ENCODE measurements at places on chromosomes 12 and 14. TPM values are rescaled to one million over a fixed set of nuclear protein-coding genes. Genes with fewer than 3 reads are reported as not detected.
A peak's percentile ranks its signal among the peaks of the same experiment; 100 is the strongest.

RNF34 gene
- 63.9 TPM for total RNA-seq

- no peak for DNase-seq
These were observed 76.2 kb downstream of the ARL6IP4 start for GRCh38 chr12:123056709-123057108.

- DNase-seq = no peak
These were observed 137.4 kb downstream of the ANO2 start for GRCh38 chr12:5807514-5808219.

DNA sequence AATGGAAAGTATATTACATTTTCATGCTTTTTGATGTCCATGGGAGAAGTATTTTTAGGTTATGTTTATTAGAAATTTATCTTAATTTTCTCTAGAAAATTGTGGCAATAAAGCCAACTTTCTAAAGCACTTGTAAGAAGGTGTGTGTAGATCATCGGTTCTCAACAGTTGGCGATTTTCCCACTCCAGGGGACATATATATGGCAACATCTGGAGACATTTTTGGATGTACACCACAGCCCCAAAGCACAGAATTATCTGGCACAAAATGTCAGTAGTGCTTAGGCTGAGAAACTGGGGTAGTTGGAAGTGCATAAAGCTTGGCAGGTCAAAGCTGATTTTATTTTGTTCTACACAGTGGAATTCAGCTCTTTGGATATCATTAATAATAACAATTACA lies 86.9 kb downstream of the FLRT2 start:
- no peak for DNase-seq

IL22 gene
- total RNA-seq = not detected

- DNase-seq = no peak
These were observed 4.5 kb downstream of the MYL6 start for GRCh38 chr12:56162468-56163290.

DNA sequence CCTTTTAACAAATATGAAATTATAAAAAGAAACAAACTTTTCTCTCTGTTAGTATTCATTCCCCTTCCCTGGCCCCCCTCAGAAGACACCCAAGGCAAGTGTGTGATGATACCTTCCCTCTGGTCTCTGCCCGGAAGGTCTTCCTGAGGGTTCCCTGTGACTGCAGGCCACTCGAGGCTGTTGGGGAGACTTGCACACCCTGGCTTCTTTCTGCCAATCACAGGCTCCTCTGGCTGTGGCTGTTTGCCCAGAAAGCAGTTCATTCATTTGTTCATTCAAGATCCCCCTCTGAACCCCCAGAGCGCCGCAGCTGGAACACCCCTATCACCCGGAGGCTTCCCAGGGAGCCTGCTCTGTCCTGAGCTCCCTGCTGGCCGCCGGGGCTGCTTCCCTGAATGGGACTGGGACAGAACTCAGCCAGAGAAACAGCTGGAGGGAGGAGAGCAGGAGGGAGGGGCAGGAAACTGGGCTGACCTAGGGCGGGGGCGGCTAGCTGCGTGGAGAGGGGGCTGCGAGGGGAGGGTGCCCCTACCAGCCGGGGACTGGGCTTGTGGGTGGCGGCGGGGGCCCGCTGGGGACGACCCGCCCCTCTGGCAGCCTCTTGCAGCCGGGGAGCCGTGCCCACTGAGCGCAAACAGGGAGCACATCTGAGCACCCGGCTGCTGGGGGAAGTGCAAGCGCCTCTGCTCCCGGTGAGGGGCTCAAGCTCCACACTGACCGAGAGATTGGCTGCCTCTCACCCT lies at the start of gene CMKLR1:
TSS of gene CMKLR1 (minus strand) at position 397 of the 743 bp plus-strand sequence. CDS start 45,720 bp downstream, outside the sequence.
- DNase-seq = no peak

NOVA1 gene
- total RNA-seq = 18.9 TPM

AICDA gene
- total RNA-seq = not detected

DNA sequence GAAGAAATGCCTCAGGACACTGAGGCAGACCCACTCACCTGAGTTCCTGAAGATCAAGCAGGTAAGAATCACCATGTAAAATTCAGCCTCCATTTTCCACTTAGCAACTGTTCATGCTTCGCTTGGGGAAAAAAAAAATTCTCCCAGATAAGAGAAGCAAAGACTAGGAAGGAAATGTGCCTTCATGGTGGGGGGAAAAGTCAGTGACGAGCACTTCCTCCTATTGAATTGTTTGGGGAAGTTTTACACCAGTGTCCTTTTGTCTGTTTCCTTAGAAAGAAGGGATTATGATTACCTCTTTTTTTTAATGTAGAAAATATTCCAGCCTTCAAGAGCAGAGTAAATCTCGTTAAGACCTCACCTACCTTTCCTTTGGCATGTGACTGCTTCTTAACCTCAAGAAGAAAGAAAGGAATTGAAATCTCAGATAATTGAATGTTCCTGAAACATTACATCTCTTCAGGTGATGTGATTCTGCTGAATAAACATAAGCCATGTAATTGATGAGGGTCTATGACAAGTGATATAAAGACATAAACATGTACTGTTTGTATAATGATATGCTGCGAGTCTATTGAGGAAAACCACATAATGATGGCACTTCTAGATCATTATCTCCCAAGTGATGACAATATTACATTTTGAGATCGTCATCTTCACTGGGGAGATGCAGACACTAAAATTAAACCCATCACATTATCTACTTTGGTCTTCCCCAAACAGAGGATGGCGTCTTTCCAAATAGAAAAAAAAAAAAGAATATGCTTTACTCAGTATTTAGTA lies at the start of gene PTPRB:
TSS of gene PTPRB (minus strand) at position 127 of the 783 bp plus-strand sequence. CDS start at position 93, 34 bp downstream.
- DNase-seq = no peak

DNA sequence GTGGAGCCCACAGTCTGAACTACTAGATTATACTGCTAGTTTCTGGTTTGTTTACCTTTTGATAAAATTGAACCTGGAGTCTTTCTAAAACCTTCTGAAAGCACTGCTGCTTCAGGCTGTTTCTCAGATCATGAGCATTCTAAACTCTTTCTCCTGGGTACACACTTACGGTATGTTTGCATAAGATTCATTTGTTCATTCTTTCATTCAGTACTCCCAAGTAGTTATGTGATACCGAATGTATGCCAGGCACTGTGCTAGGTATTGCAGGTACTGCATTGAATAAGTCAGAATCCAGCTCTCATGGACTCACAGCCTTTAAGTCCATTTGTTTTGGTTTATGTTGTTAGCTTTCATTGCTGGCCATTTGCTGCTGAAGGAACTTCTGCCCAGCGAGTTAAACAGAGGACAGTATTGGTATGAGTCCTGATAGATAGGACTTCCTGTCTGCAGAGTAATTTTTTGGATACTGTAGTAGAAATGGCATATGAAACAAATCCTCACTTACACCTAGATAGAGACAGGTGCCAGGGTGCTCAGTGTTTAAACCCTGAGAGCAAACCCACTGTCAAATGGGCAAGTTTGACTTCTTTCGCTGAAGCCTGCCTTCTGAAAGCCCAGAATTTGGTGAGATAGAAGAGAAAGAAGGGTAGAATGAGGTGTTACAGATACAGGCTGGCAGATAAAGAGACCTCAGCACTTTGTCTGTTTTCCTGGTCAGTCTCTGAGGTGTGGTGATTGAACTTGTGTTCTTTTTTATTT lies 2.1 kb downstream of the SUSD6 start:
- no peak for DNase-seq

- DNase-seq = no peak
These were observed 16.1 kb downstream of the CNIH1 start for GRCh38 chr14:54425068-54425467.

GRCh38 chr14:77275601-77276017 lies 4.6 kb upstream of the NGB start:
- DNase-seq = no peak

GRCh38 chr14:42407153-42407552 lies 800.5 kb downstream of the LRFN5 start:
- DNase-seq = no peak

DNA sequence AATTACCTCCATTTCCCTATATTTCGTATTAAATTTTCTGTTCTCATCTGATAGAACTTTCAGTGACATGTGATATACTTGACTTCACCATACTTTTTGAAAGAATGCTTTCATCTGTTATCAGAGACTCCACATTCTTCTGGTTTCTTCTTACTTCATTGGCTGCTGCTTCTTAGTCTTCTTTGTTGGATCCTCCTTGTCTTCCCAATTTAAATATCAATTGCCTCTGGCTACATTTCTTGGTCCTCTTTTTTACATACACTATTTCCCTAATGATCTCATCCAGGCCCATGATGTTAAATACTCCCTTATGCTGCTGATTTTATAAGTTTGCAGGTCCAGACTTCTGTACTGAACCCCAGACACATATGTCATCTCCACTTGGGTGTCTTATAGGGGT lies 22.0 kb downstream of the OR5AU1 start:
- DNase-seq = no peak

PRKAB1 gene
- total RNA-seq = 72.3 TPM

KRT72 gene
- total RNA-seq = not detected

GRCh38 chr12:92063641-92064040 lies 82.0 kb downstream of the BTG1 start:
- no peak for DNase-seq

TOGARAM1 gene
- total RNA-seq = 33.5 TPM

GRCh38 chr12:69007101-69007854 lies 74.3 kb upstream of the CPM start:
- no peak for DNase-seq

DNA sequence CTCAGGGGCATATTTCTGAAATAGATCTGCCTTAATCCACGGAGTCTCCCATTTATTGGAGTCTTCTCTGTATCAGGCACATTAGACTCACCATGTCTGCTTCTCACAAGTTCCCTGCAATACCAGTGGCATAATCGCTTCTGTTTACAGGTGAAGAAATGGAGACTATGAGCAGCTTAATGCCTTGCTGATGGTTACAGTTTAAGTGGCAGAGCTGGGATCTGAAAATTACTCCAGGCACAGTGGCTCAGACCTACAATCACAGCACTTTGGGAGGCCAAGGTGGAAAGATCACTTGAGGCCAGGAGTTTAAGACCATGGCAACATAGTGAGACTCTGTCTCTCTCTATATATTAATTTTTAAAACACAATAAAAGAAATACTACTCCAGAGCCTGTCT lies 7.3 kb upstream of the RIC8B start:
- no peak for DNase-seq

DNA sequence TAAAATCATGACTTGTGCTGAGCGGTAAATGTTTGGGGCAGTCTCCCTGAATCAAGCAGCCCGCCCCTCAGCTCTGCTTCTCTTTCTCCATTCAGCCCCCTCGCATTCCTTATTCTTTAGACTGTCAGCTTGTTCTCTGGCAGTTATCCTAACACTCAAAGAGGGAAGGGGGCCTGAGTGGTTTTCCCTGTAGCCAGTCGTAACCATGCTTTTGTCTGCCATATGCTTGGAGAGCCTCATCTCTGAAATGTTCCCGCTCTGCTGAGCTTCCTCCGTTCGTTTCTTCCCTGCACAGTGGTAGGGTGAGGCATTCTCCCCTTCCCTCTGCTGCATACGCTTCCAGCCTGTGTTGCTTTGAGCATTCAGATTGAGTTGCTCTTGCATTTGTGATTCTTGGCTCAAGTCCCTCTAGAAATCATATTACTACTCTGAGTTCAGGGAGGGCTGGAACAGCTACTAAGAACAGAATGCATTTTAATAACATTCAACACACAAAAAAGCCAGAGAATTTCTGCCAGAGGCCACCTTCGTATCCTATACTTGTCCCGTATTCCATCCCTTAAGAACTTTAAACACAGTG lies 119.7 kb downstream of the FBXL14 start:
- no peak for DNase-seq

DNA sequence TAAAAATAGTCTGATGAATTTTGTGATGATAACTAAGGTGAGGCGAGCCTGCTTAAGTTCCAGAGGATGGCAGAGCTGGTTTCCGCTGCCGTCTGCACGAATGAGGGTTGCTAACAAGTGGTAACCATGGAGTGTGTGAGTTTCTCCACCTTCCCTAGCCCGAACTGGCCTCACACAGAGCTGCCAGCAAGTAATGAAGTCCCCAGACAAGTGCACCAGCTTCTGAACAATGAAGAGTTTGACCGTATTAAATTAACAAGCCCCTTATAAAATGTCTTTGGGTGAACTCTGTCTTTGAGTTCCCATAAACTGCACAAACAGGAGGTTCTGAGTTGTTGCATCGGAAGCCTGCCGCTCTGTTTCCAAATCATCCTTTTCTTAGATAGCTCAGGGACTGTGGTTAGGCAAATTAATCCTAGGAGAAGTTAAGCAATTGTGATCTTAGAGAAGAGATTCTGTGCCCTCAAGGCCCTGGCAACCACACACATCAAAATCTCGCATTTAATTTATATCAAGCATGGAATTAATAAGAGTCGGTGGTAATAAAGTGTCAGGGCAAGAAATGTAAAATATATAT lies 274.1 kb upstream of the DAAM1 start:
- no peak for DNase-seq

PMCH gene
- total RNA-seq = not detected

NEUROD4 gene
- not detected for total RNA-seq

- DNase-seq = no peak
These were observed 14.0 kb downstream of the RNASE2 start for GRCh38 chr14:20969336-20969735.

- no peak for DNase-seq
These were observed 23.8 kb downstream of the PXN start for GRCh38 chr12:120241561-120242274.

DNA sequence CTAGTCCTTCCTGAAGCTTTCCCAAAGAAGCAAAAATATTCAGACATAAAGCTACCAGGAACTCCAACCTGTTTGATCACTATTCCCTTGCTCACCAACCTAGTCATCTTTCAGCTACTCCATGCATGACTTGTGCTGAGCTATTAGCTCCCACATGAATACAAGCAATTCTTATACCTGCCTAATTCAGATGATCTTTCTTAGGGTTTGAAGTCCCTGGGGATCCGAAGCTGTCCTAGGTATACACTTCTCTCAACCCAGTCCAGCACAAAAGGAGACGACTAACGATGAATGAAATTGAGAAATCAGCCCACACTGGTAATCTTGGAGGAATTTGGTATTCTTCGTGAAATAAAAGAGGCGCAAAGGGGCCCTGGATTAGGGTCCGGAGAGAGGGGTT lies 631 bp upstream of the PTGR2 start:
- no peak for DNase-seq

AJUBA gene
- total RNA-seq = 39.9 TPM

GRCh38 chr12:130236446-130236845 lies 74.2 kb downstream of the FZD10 start:
- DNase-seq = no peak

GRCh38 chr14:96739200-96739910 lies 57.8 kb upstream of the VRK1 start:
- no peak for DNase-seq

DNA sequence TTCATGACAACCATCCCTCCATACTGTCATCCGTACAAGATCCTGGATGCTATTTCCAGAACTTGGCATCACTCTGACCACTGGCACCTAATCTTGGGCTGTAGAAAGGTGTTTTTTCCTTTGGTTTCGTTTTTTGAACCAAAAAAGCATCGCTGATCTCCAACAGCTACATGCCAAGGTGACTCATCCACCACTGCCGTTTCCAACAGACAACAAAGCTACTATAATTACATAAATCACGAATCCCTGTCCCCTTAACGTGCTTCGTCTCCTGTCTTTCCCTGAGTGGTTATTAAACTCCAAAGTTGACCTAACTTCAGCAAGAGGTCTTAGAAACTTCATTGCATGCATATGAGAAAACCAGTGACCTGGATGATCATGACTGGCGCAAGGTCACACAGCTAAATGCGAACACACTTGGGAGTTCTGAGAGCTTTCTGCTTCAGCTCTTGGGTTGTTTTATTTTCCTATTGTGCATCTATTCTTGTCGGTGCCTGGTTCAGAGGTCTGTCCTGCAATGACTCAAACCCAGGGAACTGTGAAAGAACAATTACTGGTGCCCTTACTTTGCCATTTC lies 99.9 kb downstream of the PPM1H start:
- no peak for DNase-seq

GRCh38 chr14:34322940-34323418 lies 139.1 kb downstream of the SPTSSA start:
- DNase-seq = peak; percentile 57

- no peak for DNase-seq
These were observed 164.5 kb downstream of the SLC38A4 start for GRCh38 chr12:46661110-46661845.

PTGER2 gene
- total RNA-seq = 3.4 TPM
